ENCODE measurements at places on chromosomes 7 and 10.

GRCh38 chr10:95406651-95407280, 116.0 kb upstream of the PDLIM1 start:
- no peak for DNase-seq

DNA sequence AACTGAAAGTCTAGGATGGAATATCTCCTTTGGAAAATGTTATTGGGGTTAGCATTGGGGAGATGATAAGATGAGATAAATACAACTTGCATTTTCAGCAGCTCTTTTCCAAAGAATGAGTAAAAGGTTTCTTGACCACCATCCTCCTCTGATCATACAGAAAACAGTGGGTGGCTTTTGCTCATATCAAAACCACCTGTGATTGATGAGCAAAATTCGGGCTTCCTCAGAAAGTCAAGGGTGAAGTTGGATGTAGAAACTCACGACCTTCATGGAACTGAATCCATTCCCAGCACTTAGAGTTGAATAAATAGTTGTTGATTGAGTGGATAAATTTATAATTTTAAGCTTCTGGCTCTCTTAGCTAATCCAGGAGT, 158.4 kb downstream of the DNAJB6 start:
- no peak for DNase-seq

GRCh38 chr10:4246881-4247358, 461.9 kb upstream of the KLF6 start:
- peak; percentile 92 for DNase-seq

DNA sequence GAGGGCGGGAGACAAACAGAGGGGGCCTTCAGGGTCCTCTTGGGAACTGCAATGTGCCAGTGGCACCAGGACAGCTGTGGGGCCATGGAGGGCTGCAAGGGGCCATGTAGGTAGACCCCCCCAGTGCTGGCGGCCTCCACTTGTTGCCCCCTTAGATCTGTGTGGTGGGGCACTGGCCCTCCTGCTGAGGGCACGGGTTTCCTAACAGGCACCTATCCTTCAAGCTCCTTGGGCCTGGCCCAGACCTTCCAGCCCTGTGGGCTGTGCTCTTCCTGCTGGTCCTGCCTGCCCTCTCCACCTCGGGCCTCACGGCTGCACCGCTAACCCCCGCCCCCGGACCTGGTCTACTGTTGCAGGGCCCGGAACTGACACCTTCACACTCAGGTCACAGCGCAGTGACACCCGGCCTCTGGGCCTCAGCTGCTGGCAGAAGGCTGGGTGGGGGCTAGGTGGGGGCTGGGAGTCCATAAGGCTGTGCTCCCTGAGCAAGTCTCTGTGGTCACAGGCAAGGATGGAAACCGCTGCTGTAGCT, 12.6 kb downstream of the RASGEF1A start:
- DNase-seq, result no peak

DNA sequence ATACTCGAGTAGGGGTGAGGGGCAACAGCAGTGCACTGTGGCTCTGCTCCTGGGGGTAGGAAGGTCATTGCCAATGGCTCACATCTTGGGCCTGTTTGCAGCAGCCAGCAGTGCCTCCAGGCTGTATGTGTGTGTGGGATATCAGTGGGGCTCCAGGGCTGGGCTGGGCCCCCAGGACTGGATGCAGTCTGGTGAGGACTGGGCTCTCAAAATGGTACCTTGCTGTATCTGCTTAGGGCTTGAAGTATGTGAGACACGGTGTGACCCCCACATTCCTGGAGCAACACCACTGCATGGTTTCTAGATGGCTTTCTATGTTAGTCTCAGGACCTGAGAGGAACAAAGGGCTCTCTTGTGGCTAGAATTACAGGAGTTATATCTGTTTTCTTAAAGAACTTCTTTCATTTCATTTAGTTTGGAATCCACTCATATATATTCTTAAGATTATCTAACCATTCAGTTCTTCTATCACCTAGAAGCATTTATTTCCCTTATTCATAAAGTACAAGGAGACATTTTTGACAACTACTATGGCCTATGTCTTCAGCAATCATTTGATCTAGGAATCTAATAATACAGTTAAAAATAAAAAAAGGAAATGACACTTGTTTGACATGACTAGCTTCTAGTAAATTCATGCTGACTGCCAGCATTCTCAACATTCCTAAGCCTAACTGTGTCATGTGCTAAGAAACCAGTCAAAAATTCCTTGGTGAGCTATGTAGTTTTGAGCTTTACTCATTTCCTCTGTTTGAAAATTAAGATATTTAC, 443.2 kb upstream of the SEMA3A start:
- DNase-seq, result peak; percentile 94

GRCh38 chr7:26815426-26815825, 49.0 kb downstream of the SKAP2 start:
- no peak for DNase-seq

DNA sequence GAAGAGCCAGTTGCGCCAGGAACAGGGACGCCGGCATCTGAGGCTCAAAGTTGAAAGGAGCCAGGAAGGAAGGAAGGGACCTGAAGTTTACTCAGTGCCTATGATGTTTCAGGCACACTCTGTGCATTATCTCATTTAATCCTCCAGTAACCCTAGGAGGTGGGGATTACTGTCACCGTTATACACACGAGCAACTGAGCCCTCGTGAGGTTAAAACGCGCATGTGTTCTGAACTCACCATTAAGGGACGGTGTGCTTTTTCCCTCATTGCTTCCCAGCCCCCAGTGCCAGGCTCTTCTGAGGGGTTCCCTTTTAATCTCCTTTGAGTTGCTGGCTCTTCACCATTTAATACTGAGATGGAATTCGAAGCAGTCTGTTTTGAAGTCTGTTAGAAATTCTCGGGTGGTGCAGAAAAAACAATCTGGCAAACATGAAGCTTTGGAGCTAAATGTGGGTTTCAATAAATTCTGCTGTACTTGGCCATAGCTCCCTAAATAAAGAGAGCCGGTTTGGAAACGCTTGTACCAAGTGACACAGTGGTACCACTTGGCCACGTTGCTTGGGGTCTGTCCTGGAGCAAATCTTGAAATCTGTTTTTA, 102.2 kb downstream of the TAX1BP1 start:
- peak; percentile 46 for DNase-seq

Data from choroid plexus epithelial cell (primary cell).